ENCODE measurements at places on chromosomes 16 and 17.

GRCh38 chr17:41967921-41968578, 1.5 kb downstream of the CNP start:
- DNase-seq = no peak

- DNase-seq = no peak
Measured at GRCh38 chr17:80729761-80730160, 185.1 kb downstream of the RPTOR start.

DNA sequence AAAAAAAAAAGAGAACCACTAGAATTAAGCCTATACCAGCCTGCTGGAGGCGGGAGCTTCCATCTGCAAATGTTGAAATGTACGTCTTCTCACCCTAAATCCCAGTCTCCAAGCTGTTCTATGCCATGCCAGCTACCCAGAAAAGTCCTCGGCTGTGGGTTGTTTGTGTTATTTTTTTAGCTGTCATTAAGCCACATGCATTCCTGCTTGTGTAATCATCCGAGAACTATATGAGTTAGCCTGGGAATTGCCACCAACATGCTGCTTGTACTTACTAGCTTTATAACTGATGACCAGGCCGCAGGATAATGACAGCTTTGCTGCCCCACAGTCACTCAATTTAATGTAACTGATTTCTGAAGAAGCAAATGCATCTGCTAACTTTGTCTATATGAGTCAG, 313.9 kb upstream of the SALL1 start:
- DNase-seq = peak; percentile 37

DNA sequence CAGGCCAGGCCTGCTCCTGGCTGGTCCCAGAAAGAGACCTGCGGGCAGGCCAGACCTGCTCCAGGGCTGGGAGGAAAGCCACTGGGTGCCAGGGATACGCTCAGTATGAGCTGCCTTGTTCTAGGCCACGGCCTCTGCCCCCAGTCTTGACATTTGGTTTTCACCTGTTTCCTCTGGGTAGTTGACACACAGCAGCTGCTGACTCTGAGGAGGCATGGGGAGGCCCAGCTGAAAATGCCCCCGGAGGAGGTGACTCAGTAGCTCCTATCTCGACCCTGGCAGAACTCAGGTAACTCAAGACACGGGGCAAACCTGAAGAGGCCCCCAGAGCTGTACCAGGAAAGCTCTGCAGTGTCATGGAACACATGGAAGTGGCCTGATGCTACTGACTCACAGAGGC, 13.9 kb upstream of the ADGRG1 start:
- no peak for DNase-seq

DNA sequence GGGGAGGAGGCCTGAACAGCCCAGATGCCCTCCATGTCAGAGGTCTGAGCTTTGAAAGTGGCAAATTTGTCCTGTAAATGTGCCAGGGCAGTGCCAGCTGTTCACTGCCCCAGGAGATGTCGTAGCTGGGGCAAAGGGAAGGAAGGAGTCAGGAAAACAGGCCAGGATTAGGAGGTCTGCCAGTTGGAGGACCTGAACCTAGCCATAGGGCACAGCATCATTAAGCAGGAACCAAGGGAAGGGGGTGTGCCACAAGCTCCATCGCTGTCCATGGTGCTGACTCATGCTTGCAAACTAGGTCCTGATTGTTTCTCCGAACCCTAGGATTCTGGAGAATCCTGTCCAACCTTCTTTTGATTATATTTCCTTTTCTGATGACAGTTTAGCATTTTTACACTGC, 124.2 kb downstream of the TMEM132E start:
- DNase-seq = peak; percentile 27

DNA sequence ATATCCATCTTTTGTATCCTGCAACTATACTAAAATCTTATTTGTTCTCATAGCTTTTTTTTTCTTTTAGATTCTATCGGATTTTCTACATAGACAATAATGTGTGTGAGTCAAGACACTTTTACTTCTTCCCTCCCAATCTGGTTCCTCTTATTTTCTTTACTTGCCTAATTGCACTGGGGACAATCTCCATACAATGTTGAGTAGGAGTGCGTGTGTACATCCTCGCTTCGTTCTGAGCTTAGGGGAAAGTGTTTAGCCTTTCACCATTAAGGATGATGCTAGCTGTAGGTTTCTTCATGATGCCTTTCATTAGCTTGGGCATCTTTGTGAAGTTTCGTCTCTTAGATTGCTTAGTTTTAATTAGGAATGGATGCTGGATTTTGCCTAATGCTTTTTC, 2.9 kb downstream of the SPATA32 start:
- no peak for DNase-seq

GRCh38 chr17:7220593-7221277, 997 bp downstream of the ACADVL start:
- peak; percentile 68 for DNase-seq

GRCh38 chr17:50556803-50557202, 3.7 kb upstream of the CACNA1G start:
- no peak for DNase-seq

GRCh38 chr17:66541461-66542128, 239.2 kb downstream of the PRKCA start:
- DNase-seq = peak; percentile 92

DNA sequence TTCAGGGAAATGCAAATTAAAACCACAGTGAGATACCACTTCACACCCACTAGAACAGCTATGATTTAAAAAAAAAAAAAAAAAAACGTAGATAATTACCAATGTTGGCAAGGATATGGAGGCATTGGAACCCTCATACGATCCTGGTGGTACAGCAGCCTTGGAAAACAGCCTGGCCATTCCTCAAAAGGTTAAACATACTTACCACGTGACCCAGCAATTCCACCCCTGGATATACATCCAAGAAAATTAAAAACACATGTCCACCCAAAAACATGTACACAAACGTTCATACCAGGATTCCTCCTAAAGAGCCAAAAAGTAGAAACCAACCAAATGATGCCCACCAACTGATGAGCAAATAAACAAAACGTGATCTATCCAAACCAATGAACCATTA, 68.1 kb downstream of the GAS7 start:
- DNase-seq = no peak

GRCh38 chr17:43766413-43767052, 7.9 kb upstream of the SOST start:
- DNase-seq = peak; percentile 45

DNA sequence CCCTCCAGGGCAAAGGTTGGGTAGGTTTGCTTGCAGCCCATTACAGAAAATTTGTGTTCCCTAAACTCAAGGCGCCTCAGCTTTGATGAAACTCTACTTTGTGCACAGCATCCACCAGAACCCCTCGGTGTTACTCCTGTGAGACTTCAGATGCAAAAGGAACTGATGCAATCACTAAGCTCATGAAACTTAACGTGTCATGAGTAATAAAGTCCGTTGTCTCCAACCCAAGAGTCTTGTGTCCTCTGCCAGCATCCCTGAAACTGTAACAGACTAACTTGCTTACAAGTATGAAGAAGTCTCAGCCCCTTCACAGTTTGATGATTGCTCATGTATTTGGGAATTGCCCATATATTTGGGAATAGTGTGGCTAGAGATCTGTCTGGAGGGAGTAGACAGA, 74.8 kb upstream of the MARCHF10 start:
- DNase-seq = peak; percentile 16

DNA sequence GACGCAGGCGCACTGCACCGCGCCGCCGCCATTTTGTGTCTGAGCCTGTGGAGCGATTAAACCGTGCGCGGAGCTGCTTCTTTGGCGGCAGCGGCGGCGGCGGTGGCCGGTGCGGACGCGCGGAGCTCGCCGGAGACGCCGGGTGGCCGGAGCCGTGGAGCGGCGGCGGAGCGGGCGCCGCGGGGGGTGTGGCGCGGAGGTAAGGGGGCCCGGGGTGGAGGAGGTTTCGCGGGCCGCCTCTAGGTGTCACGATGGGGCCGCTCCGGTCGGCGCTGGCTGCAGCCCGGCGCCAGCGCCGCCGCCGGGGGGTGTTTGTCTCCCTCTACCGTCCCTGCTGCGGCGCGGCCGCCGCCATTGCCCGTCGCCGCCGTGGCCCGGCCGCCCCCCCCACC, at the start of gene CTCF:
CTCF (plus strand) TSS at position 1 of the 392 bp plus-strand sequence. CDS start 48,307 bp downstream, outside the sequence.
- DNase-seq = peak; percentile 86

DNA sequence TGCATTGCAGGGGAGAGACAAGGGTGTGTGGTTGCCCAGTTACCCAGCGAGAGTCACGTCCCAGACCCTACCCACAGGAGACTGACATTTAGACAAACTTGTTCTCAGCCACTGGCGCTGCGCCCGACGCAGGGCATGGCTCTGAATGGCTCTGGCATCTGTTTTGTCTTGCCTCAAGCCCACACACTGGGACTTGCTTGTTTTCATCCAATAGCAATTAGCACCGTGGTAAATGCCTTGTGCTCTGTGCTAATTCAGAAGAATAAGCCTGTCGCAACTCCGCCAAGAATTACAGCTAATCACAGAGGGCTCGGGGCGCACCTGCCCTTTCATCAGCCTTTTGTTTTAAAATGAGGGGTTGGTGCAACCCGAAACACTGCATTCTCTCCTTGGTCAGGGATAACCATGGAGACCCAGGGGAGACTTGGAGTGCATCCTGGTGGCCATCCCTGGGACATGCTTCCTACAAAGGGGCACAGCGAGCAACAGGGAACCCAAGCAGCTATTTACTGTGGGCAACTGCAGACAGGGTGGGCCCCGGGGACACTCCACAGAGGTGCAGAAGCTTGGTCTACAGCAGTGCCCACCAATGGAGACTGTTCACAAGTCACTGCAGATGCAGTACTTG, 220.6 kb upstream of the ZFHX3 start:
- DNase-seq = peak; percentile 30

- no peak for DNase-seq
Measured at GRCh38 chr17:77061669-77062068, 79.1 kb upstream of the SEC14L1 start.

DNA sequence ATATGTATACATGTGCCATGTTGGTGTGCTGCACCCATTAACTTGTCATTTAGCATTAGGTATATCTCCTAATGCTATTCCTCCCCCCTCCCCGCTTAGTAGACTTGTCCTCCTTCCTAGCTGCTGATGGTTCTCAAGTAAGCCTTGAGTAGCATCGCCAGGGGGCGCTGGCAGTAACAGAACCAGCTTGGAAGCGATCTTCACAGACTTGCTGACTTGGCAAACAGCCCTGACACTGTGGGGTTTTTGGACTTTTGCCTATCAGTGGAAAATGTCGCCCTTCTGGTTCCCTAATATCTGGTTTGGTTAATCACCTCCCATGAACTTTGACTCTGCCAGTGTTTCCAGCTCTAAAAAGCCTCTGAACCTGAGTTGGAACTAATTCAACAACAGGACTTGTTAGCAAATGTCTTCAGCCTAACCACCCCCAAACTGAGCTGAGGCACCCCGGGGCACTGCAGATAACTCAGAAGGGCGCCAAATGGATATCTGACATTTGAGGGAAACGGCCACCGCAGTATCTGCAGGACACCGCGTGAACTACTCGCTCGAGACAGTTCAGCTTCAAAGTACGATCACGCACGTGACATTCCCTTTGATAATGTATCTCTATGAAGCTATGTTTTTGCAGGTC, 15.4 kb upstream of the SPATA32 start:
- peak; percentile 91 for DNase-seq

DNA sequence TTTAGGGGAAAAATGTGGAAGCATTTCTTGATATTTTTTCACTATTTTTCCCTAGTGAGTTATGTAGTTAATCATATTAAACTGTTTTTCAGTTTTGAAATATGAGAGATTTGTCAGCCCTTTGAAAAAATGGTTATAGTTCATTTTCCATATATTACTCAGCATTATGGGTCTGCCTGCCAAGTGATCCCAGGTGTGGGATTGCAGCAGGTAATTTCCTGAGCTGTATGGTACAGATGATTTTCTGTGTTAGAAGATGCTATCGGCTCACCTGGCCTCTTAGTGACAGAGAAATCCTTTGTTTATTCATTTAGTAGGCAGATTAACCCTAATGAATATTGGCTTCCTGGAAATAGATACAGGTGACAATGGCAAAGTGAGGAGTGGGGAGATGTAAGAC, 275.1 kb upstream of the TBX2 start:
- no peak for DNase-seq

DNA sequence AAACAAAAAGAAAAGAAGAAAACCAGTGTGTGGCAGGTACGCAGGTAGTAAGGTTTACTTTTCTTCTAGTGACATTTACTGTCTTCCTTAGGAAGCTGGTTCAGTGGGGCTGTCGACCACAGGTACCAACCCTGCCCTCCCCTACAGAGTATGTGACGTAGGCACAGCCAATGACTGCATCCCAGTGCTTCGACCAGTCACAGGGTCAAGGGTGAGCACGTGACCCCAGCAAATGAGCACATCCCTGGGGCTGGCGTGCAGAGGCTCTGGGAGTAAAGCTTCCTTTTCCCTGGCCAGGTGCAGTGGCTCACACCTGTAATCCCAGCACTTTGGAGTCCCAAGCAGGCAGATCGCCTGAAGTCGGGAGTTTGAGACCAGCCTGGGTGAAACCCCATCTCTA, 38.9 kb upstream of the PLCG2 start:
- no peak for DNase-seq

DNA sequence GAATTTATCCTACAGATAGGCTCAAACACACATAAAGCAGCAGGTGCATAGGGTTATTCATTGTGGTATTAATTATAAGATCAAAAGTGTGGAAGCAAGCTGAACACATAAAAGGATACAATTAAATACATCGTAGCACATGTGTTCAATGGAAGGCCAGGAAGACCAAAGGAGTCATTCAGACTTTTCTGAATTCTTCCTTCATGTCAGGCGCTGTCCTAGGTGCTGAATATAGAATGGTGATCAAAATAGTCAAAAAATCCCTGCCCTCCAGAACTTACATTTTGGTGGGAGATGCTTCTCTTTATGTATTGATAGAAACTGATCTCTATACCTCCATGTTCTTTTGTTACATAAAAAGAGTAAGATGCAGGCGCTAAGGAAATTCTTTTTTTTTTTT, 439.0 kb upstream of the ASIC2 start:
- no peak for DNase-seq

GRCh38 chr16:75081179-75081859, 35.3 kb downstream of the LDHD start:
- no peak for DNase-seq

- DNase-seq = peak; percentile 55
Measured at GRCh38 chr17:33750943-33751701, 458.0 kb upstream of the ASIC2 start.

GRCh38 chr17:50268026-50268425, 6.2 kb upstream of the TMEM92 start:
- DNase-seq = no peak

- DNase-seq = no peak
Measured at GRCh38 chr17:59764292-59764741, 56.9 kb downstream of the VMP1 start.

GRCh38 chr16:64304396-64304795, 817.5 kb downstream of the CDH11 start:
- no peak for DNase-seq

Measured in EL (cell line).